BJ (cell line): ENCODE measurements at places on chromosomes 3 and 15. TPM values are rescaled to one million over a fixed set of nuclear protein-coding genes. Genes with fewer than 3 reads are reported as not detected.

The ARGFX gene
- polyA plus RNA-seq, result not detected in 2 replicates

The POTEB gene
- not detected in 2 replicates for polyA plus RNA-seq

DNA sequence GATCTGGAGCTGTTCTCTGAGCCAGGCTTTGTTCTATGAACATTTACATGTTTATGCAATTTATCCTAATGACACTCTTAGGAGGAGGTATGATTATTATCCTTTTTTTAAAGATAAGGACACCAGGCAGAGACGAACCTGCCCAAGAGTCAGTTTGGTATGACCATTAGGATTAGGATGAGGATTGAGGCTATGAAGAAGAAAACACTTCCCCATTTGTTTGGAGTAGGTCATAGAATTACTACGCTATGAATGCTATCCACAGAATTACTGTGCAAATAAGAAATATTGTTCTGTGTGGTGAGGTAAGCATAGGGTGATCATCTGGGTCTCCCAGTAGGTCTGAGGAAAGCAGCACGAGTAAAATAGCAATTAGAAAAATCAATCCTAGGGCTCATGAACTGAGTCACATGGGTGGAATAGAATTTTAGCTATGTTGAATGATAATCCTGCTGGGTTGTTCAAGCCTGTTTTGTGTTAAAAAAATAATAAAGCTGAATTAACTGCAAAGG is 23.9 kb downstream of the EIF4E3 start:
- no peak for DNase-seq

GRCh38 chr15:69729167-69729748 is 276.6 kb downstream of the RPLP1 start:
- DNase-seq, result no peak

DNA sequence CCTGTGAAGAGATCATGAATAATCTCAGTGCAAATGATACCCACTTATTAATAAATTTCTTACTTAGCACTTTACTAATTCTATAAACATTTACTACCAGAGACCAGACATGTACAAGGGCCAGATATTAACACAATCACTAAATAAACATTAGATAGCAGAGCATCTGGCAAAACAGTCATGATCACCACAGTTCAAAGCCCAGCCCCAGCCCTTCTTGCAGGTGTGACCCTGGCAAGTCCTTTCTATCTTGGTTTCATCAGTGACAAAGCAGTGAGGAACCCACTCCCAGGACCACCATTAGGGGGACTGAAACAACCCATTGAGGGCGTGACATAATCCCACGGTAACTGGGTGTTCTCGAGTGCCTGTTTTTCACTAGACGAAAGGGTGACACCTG is 11.6 kb downstream of the ZXDC start:
- no peak for DNase-seq

- no peak for DNase-seq
Observed at GRCh38 chr3:152019508-152019907, 146.1 kb downstream of the SUCNR1 start.
